ENCODE measurements at places on chromosomes 11 and 22.

DNA sequence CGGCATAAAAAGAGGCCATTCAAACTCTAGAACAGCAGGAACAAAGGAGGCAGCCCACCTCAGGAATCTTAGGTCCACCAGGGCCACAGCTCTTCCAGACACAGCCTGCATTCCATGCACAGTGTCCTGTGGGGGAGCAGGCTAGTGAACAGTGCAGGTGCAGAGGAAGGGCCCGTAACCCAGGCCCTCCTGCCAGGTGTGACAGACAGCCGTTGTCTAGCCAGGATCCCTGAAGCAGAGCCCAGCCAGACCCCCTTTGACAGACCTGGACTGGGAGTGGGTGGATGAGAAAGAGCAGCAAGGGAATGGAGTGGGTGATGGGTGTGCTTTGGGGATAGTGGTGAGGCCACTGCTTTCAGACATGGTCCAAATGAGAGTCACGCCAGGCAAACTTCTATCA, 1.2 kb upstream of the ZPR1 start:
- no peak for DNase-seq

GRCh38 chr11:41861838-41862237, 402.4 kb upstream of the LRRC4C start:
- DNase-seq: no peak

GRCh38 chr11:61980783-61981541, 13.5 kb upstream of the FTH1 start:
- DNase-seq: no peak

DNA sequence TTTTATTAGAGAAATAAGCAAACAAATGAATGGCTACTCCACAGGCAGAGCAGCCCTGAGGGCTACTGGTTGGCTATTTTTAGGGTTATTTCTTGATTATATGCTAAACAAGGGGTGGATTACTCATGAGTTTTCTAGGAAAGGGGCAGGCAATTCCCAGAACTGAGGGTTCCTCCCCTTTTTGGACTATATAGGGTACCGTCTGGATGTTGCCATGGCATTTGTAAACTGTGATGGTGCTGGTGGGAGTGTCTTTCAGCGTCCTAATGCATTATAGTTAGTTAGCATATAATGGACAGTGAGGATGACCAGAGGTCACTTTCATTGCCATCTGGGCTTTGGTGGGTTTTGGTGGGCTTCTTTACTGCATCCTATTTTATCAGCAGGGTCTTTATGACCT, 19.2 kb downstream of the SLC22A6 start:
- no peak for DNase-seq

DNA sequence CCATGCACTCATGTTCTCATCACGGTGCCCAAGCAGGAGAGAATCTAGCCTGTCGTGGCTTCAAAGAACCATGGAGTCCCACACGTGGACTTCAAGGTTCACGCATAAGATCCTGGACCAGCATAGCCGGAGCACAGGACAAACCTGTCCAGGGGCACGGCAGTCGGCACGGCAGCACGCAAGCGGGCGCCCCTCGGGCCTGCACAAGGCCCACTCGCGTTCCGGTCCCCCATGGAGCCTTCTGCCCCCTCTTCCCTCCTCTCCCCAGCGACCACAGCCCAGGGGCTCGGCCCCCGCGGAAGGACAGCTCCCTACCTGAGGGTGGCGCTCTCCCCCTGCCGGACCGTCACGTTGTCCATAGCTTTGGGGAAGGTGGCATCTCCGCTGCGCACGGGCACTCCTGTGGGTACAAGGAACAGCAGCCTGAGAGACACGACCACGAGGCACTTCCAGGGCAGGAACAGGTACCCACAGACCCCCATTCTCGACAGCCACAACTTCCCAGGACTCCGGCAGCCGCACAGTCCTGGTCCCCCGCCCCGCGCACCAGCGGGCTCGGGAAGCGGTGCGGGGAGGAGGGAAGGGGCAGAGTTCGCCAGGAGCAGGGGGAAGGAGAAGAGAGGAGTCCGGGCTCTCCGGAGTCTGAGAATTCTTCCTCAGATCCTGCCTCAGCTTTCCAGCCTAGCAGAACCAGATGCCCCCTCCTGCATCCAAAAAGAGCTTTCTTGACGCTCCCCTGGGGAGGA, 589.5 kb downstream of the OPCML start:
- DNase-seq: peak; percentile 40

GRCh38 chr11:76700177-76701100, 29.9 kb upstream of the LRRC32 start:
- no peak for DNase-seq

DNA sequence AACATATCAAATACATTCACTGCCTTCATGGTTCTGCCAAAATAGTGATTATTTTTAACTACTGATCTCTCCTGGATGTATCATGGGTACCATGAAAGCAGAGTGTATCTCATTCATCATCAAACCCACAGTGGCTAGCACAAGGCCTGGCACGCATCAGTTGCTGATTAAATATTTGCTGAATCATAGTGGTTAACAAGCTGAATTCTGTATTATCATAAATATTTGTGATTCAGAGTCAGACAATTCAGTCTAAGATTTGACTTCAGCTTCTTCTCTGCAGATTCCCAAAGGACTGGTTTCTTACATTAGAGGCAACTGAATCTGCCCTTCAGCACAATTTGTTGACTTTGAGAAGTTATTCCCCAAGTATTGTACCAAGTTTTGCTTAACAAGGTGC, 715.8 kb upstream of the LRRC4C start:
- no peak for DNase-seq

DNA sequence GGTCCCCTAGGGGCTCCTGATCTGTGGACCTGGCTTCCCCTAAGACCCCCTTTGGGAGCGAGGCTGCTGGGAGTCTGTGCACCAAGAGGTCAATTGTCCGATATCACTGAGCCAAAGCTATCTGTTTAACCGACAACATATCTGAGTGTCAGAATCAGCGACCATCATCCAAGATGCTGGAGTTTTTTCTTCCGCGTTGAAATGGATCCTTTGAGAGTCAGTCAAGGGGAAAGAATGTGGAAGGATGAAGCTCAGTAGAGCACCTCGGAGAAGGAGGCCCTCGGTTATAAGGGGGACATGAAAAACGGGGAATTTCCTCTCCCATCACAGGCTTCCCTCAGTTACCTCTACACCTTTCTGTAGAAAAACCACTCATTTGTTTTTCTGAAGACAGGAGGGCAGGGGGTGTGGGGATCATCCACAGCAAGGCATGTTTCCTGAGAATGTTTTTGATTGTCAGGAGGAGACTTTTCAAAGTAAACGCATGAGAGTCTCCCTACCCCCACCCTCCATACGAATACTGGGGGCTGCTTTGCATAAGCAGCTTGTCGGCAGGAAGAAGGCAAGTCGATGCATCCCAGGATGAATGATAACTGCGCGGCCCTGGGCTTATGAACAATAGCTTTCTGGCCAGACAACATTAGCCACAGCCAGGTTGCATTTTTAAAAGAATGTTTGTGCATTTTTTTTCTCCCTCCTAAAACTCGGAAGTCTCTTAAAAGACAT, 37.7 kb upstream of the CCND1 start:
- DNase-seq: no peak

- peak; percentile 83 for DNase-seq
Measured at GRCh38 chr11:102495161-102496042, 35.1 kb downstream of the MMP7 start.
